ENCODE measurements at places on chromosomes 3 and 15.

GRCh38 chr15:52052066-52052935 is 33.3 kb downstream of the MAPK6 start:
- DNase-seq, result no peak

DNA sequence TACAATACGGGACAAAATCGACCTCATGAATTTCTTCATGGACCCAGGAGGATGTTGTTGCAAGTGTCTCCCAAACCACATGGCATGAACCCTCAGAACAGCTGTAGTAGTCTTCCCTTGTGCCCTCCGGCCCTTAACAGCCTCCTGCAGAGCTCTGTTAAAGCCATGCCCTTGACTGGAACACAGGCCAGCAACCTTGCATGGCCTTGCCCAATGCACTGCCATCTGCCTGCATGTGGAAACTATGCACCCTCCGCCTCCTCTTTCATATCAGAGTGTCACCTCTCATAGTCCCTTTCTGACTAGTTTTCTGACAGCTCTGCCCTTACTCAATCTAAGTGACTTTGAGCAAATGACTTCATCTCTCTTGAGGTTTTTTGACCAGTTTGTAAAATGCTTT is 39.4 kb upstream of the TRIM71 start:
- DNase-seq, result no peak

GRCh38 chr3:171327441-171328174 is 132.6 kb downstream of the TNIK start:
- peak; percentile 57 for DNase-seq

DNA sequence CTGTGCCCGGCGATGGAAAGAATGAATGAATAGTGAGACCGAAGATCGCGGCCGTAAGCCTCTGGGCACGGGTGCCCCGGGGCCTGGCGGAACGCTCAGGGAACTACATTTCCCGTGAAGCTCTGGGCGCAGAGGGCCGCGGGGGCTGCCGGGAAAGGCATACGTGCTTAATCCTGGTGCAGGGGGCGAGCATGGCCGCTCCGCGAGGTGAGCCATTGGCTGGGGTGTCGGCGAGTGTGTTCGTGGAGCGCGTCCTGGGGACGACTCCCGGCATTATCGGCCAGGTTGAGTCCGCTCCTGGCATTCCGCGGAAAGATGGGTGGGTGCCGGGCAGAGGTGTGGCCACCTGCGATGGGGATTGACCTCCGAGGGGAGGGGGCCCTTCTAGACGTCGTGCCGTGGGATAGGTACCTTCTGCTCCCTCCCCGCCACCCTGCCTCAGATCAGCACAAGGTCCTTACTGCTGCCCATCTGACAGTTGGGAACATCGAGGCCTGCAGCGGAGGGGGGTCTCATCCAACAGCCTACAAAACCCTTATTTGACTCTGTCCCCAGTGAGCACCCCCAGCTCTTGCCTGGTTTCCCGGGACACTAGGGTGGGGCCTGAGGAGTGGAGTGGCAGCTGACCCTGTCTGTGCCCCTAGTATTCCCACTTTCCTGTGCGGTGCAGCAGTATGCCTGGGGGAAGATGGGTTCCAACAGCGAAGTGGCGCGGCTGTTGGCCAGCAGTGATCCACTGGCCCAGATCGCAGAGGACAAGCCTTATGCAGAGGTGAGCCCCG is at the start of gene MPI:
Gene MPI (plus strand): TSS at position 160 of the 782 bp plus-strand sequence. CDS start 32 bp downstream, at position 192.
- DNase-seq, result peak; percentile 78

GRCh38 chr3:162770551-162770950 is 1273.9 kb downstream of the OTOL1 start:
- no peak for DNase-seq

GRCh38 chr15:67156834-67157233 is 91.4 kb downstream of the SMAD3 start:
- no peak for DNase-seq

GRCh38 chr3:136811701-136812100 is 7.2 kb upstream of the SLC35G2 start:
- DNase-seq, result no peak

GRCh38 chr3:177055605-177056571 is 141.4 kb downstream of the TBL1XR1 start:
- DNase-seq, result no peak

DNA sequence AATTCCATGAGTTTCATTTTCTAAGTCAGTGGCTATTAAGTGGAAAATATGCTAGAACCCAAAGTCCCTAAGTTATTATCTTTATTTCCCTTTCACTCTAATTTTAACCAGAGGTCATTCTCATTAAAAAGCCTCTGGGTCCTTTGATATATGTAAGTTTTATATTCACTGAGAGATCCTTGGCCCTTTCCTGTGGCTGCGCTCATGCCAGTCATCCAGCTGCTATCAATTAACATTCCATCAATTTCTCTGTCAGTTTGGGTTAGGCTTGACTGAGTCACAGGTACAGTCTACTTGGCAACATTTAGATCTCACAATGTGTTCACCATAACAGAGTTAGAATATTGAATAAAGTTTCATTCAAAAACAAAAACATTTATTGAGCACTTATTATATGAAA is 58.0 kb upstream of the FBN1 start:
- no peak for DNase-seq

- DNase-seq, result no peak
Observed at GRCh38 chr3:36777424-36778218, 13.3 kb upstream of the DCLK3 start.

GRCh38 chr3:280681-281080 is 84.1 kb downstream of the CHL1 start:
- DNase-seq, result no peak

GRCh38 chr15:37698679-37699078 is 235.8 kb upstream of the TMCO5A start:
- no peak for DNase-seq

DNA sequence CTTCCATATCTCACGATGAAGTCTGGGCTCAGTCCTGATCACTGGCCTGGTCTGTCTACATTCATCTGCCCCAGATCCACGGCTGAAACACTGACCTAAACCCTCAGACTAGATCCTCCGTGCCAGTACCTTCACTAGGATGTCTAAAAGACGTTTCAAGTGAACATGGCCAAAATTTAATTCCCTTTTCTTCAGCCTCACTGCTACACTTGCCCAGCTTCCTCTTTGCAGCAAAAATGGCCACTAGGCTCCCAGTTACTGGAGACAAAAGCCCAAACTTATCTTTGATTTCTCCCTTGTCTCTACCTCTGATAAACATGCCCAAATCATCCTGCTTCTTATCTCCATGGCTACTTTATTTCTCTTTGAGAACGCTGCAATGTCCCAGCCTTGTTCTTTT is 1.7 kb downstream of the RASSF1 start:
- no peak for DNase-seq

DNA sequence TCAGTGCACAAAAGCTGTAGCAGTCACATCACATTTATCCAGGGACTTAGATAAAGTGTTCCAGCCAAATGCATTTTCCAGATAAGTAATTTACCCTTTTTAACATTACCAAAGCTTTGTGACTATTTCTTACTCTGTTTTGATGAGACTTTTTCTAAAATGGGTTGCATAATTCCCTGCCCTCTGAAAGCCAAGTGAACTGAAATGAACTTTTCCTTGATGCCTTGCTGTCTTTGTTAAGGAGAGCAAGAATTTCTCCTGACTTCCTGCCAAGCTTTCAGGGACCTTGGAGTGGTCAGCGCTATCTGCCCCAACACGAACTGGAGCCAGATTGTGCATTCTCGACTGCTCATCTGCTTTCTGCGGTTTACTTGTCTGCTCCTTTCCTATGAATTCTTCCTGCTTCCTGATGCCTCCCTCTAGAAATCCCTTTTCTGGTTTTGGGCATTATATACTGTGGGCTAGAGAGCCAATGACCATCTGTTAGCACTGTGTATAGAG is 34.8 kb downstream of the EIF4E3 start:
- DNase-seq, result peak; percentile 58

DNA sequence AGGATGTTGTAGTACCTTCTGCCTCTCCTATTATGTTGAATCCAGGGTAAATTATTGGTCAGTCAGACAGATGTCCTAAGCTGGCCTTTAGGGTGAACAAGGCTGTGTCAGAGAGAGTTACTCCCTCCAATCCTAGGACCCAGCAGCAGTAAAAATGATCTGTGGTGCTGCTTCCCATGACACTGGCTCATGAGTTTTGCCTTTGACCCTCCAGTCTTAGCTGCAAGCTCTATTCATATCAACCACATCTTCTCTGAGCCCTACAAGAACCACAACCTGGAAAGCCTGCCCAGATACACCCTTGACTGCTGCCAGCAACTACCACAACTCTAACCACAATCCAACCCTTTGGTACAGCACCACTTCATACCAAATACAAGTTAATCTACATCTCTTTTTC is 27.2 kb upstream of the PHLDB2 start:
- DNase-seq, result peak; percentile 22

DNA sequence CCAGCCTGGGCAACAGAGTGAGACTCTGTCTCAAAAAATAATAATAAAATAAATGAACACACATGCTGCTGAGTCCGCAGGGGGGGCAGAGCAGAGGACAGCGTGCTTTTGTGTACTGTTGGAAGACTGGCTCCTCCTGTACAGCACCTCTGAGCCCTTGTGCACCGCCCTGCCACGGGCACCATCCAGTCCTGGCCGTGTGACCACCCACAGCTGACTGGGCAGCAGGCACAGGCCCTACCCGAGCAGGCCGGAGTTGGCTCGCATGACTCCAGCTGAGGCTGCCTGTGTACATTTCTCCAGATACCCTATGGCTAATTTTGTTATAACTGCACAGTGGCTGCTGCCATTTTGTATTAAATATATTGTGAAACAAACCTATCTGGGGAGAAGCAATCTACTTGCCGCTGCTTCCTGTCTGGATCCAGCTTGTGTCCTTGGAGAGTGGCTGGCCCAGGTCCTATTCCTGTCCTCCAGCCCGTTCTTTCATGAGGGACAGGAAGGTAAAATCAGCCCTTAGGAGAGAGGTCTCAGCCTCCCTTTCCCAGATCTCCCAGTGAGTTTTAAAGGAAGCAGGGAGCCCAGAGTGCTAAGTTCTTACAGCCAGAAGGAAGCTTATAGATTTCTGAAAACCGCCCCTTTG is 14.6 kb downstream of the IVD start:
- DNase-seq, result no peak

DNA sequence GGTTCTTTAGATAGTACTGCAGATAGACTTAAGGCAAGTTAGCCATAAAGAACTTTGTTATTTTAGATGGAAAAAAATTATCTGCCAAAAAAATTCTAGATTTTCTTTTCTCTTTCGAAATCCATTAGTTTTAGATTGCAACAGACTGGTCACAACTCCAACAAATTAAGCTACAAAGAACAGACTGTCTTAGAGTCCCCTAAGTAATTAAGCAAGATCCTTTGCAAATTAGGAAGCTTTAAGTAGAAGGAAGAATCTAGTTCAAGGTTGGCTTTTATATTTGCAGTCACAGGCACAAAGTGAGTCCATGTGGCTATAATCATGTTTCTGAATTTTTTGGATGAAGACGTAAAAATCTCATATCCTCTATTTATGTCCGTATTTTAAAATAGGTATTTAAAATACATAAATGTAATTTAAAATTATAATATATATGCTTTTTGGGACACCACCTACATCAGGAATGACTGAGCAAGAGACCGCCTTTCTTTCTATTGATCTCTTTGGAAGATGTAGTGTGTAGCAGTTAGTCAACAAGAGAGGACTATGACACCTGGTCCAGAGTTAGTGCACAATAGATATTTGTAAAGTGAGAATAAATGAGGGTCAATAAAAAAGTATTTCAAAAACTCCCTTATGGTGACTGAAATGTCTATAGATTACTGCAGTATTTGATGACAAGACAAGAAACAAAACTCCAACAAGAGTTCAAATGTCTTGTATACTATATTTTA is 34.4 kb downstream of the TMEM45A start:
- DNase-seq, result no peak

DNA sequence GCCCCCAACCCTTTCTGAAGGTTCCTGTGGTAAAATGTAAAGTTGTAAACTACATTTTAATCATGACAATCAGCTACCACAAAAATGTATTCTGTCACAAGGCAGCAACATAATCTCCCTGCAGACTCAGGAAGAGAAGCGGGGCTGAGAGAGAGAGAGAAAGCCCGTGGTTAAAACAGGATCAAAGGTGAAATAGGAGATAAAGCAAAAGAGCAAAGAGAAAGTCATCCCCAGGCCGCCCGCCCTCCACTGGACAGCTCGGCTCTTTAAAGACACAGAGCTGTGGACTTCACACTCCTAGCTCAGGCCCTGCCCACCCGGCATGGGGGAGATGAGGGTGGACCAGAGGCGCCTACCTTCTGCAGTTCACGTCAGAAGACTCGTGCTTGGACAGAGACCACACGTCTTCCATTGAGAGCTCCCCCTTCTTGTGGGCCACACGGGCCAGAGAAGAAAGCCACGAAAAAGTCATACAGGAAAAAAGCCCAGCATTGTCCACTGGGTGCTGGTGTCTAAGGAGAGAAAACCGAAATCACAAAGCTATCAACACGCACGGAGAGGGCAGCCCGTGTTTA is 29.4 kb downstream of the ABCC5 start:
- DNase-seq, result no peak

- no peak for DNase-seq
Observed at GRCh38 chr3:87147562-87147961, 79.5 kb upstream of the CHMP2B start.

DNA sequence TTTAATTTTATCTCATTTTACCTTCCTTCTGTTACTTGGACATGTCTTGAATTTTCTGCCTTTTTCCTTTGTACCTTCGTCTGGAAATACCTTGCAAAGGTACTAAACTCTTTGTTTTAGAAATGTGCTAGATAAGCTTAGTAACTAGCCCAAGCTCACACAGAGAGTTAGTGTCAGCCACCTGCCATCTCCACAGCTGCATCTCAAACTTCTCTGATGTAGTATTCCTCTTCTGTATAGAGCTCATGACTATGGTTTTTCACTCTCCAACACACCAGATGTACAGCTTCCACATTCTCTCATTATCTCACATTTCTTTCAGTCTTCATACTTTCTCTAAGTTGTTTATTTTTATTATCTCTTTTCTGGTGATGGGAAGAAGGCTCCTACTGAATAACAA is 516.6 kb upstream of the ROBO2 start:
- DNase-seq, result no peak

GRCh38 chr15:83816124-83816883 is 162.4 kb downstream of the ADAMTSL3 start:
- DNase-seq, result no peak

- DNase-seq, result no peak
Observed at GRCh38 chr15:91975241-91975978, 121.9 kb downstream of the SLCO3A1 start.

- no peak for DNase-seq
Observed at GRCh38 chr15:48089702-48090101, 31.1 kb upstream of the SLC24A5 start.

GRCh38 chr3:46998121-46998851 is 18.8 kb downstream of the NBEAL2 start:
- peak; percentile 49 for DNase-seq
